H9 (cell line): ENCODE measurements at places on chromosomes 1 and 21.

GRCh38 chr1:231062500-231063270, 22.6 kb upstream of the FAM89A start:
- H3K27me3 ChIP-seq = no peaks in the 10 kb centered on the region
- H3K36me3 ChIP-seq = no peaks in the 10 kb centered on the region; the same call in 2 of the 3 replicates
- H3K4me1 ChIP-seq = no peaks in the 10 kb centered on the region
- no peak for DNase-seq
- no peak overlapping the region for H3K4me3 ChIP-seq

GRCh38 chr1:218401998-218402785, 57.1 kb downstream of the TGFB2 start:
- peaks cover 6% of the 10 kb centered on the region for H3K4me1 ChIP-seq
- no peak overlapping the region for H3K27ac ChIP-seq
- H3K27me3 ChIP-seq = no peaks in the 10 kb centered on the region
- DNase-seq = peak; percentile 28
- H3K4me3 ChIP-seq = no peak overlapping the region

- H3K27me3 ChIP-seq = no peaks in the 10 kb centered on the region
- no peak for DNase-seq
- H3K27ac ChIP-seq = no peak overlapping the region
These were observed 149.2 kb downstream of the NCAM2 start for GRCh38 chr21:21147374-21147745.

DNA sequence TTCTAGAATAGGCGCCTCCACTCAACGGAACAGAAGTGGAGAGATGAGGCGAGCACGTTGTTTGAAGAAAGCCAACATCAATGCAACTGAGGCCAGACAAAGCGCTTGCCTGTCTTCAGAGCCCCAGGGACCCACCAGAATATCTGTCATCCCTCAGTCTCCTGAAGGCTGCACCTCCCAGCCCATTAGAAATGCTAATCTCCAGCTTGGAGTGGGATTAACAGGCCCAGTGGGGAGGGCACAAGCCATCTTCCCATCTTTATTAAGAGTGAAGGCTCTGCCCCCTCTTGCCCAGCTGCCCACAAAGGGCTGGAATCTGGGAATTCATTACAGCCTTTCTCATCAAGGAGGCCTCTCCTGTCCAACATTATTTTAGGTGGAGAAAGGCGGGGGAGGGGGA, 16.8 kb upstream of the CNTN2 start:
- H3K27me3 ChIP-seq = no peaks in the 10 kb centered on the region
- no peak overlapping the region for H3K27ac ChIP-seq
- no peak overlapping the region for H3K4me3 ChIP-seq
- no peak for DNase-seq
- H3K4me1 ChIP-seq = no peaks in the 10 kb centered on the region; the same call in 1 of the 2 replicates

- H3K36me3 ChIP-seq = peaks cover 18% of the 10 kb centered on the region
- no peak overlapping the region for H3K4me3 ChIP-seq
- DNase-seq = no peak
- H3K27ac ChIP-seq = no peak overlapping the region
- H3K4me1 ChIP-seq = no peaks in the 10 kb centered on the region
These were observed 108.7 kb upstream of the ARHGEF16 start for GRCh38 chr1:3345792-3346191.

DNA sequence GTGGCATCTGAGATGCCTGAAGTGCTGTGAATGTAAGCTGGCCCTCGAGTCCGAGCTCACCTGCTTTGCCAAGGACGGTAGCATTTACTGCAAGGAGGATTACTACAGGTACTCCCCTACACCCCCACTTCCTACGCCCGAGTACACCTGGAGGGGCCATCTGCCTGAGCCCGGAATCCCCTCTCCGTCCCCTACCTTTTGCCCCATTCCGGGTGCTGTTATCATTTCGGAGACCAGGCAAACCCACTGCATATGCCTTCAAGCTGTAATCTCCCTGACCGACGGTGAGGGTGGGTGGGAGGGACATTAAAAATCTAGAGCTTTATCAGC, 2.9 kb downstream of the LHX9 start:
- no peak overlapping the region for H3K27ac ChIP-seq
- DNase-seq = no peak
- H3K4me1 ChIP-seq = peaks cover 10% of the 10 kb centered on the region; the same call in 1 of the 2 replicates

DNA sequence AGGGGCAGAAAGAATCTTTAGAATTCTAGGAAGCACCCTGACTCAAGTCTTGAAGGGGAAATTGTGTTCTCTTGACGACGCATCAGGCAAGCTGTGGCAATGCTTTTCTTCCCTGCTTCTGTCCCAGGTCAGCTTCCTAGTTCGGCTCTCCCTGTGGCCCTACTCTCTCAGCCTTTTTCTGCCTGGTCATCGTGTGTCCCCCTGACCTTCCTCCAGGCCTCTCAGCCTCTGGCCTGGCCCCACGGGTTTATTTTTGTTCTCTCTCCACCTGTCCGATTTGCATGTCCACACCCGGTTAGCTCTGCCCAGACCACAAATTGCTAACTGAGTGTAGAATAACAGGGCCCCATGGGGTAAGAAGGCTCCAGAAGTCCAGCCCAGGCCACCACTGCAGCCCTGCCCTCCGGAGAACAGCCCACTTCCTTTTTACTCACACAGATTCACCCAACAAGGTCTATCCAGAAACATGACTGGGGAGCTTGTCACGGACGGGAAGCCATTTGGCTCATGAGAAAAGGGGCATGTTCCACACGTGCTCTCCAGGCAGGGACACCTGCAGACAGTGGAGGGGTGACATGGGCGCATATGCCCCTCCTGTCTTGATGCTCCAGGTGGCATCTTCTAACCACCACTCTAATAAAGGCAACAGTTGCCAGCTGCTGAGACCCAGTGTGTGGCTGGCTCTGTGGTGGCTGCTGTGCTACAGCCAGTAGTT, 9.8 kb downstream of the KCNN3 start:
- no peaks in the 10 kb centered on the region for H3K27me3 ChIP-seq
- H3K36me3 ChIP-seq = no peaks in the 10 kb centered on the region
- peaks cover 3% of the 10 kb centered on the region; the same call in 1 of the 2 replicates for H3K4me1 ChIP-seq

DNA sequence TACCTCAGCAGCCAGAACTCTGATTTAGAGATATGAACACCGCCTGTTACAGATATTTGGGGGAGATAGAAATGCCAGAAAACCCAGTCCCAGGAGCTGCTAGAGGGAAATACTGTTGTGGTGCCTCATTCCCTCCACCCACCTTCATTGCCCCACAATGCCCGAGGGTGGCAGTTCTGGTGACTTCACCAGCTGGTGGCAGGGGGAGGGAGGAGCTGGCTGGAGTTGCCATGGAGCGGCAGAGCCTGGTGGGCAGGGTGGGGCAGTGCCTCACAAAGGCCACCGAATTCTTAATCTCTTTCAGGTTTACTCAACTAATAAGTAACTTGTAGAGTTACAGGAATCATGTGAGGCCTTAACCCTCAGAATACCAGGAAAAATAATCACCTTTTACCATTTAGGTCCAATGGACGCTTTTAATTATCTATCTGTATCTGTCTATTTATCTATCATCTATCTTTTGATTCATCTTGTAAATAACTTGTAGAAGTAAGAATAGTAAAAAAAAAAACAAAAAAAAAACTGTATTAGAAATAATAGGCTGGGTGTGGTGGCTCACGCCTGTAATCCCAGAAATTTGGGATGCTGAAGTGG, 11.7 kb upstream of the S100A11 start:
- peak overlapping the region; percentile 52 for H3K27ac ChIP-seq
- peaks cover 12% of the 10 kb centered on the region; the same call in 1 of the 2 replicates for H3K4me1 ChIP-seq
- peak overlapping the region; percentile 43 for H3K4me3 ChIP-seq
- peak; percentile 78 for DNase-seq
- no peaks in the 10 kb centered on the region for H3K27me3 ChIP-seq
- H3K36me3 ChIP-seq = no peaks in the 10 kb centered on the region

DNA sequence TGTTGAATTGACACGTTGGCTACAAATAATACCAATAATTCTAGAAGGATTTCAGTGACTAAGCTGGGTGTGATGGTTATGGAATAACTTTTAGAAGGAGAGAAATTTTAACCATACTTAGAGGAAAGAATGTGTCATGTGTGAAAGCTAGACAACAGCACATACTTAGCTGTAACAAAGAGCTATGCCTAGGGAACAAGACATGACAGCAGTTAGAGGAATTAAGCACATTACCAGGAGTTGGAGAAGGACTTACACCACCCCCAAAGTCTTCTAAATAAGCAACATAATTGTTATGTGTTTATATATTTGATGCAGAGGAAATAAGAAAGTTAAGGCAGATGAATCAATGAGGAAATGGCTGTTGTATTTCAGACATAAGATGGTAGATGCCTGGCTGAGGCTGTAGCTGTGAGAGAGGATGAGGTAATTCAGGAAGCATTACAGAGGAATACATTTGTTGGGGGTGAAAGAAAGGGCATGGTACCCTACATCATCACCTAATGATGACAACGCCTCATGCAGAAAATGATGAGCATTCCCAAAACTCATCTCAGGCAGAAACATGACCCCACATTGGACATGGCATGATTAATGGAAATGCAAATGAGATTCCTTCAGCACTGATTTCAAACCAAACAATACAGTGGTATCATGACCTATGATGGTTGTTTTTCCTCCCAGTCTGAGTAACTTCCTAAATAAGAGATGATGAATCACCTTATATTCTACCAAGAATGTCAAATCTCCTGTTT, 211.5 kb downstream of the LHX8 start:
- no peaks in the 10 kb centered on the region for H3K27me3 ChIP-seq
- no peaks in the 10 kb centered on the region for H3K4me1 ChIP-seq
- no peak overlapping the region for H3K27ac ChIP-seq
- peaks cover 5% of the 10 kb centered on the region for H3K36me3 ChIP-seq
- no peak overlapping the region for H3K4me3 ChIP-seq

DNA sequence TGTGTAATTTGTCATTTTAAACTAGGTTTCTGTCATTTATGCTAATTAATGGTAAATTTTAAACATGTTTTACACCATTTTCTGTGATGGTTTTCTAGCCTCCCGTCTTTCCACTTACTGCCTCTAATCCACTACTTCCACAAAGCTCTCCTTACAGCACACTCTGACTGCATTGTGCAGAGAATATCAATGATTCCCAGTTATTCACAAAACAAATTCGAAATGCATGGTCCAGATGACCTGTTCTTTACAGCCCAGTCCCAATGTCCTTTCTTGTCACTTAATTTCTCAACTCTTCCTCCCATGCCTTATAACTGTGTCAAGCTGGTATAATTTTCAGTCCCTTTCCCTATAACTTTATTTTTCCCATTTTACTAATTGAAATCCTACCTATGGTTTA, 770.5 kb downstream of the USP25 start:
- no peak for DNase-seq
- H3K27me3 ChIP-seq = no peaks in the 10 kb centered on the region

DNA sequence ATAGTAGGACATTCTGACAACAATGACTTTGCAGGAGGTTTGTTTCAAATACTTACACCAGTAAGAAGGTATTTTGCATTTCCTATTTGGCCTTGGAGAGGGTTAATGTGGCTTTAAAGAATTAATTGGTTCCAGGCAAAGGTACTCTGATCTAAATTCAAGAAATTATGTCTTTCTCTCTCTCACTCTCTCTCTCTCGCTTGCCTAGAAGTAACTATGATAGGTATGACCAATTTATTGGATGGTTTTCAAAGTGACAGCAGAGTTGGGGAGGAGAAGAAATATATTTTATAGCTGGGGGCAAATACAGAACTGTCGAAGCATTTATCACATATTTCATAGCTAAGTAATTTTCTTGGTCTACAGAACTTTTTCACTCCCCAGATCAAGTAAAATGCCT, 116.0 kb downstream of the ATP6V1G3 start:
- H3K4me1 ChIP-seq = no peaks in the 10 kb centered on the region
- H3K36me3 ChIP-seq = no peaks in the 10 kb centered on the region
- no peaks in the 10 kb centered on the region for H3K27me3 ChIP-seq
- no peak overlapping the region for H3K4me3 ChIP-seq
- DNase-seq = no peak

DNA sequence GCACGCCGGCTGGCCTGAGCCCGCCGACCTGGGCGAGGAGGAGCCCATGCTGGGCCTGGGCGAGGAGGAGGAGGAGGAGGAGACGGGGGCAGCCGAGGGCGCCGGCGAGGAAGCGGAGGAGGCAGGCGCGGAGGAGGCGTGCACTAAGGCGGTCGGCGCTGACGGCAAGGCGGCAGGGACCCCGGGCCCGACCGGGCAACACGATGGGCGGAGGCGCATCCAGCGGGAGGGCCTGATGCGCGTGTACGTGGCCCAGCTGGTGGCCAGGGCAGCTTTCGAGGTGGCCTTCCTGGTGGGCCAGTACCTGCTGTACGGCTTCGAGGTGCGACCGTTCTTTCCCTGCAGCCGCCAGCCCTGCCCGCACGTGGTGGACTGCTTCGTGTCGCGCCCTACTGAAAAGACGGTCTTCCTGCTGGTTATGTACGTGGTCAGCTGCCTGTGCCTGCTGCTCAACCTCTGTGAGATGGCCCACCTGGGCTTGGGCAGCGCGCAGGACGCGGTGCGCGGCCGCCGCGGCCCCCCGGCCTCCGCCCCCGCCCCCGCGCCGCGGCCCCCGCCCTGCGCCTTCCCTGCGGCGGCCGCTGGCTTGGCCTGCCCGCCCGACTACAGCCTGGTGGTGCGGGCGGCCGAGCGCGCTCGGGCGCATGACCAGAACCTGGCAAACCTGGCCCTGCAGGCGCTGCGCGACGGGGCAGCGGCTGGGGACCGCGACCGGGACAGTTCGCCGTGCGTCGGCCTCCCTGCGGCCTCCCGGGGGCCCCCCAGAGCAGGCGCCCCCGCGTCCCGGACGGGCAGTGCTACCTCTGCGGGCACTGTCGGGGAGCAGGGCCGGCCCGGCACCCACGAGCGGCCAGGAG, 7.2 kb upstream of the IBA57 start:
- no peaks in the 10 kb centered on the region; the same call in 1 of the 2 replicates for H3K27me3 ChIP-seq
- no peak overlapping the region for H3K4me3 ChIP-seq
- no peaks in the 10 kb centered on the region; the same call in 1 of the 2 replicates for H3K4me1 ChIP-seq

- H3K27ac ChIP-seq = no peak overlapping the region
- H3K4me1 ChIP-seq = peaks cover 5% of the 10 kb centered on the region; the same call in 1 of the 2 replicates
- peaks cover 12% of the 10 kb centered on the region; the same call in 2 of the 3 replicates for H3K36me3 ChIP-seq
These were observed 911 bp downstream of the GNB1 start for GRCh38 chr1:1889847-1890505.

GRCh38 chr1:27931184-27931583, 3.6 kb upstream of the SMPDL3B start:
- no peak overlapping the region for H3K27ac ChIP-seq
- peaks cover 9% of the 10 kb centered on the region; the same call in 1 of the 2 replicates for H3K4me1 ChIP-seq
- H3K27me3 ChIP-seq = no peaks in the 10 kb centered on the region
- no peak overlapping the region for H3K4me3 ChIP-seq

DNA sequence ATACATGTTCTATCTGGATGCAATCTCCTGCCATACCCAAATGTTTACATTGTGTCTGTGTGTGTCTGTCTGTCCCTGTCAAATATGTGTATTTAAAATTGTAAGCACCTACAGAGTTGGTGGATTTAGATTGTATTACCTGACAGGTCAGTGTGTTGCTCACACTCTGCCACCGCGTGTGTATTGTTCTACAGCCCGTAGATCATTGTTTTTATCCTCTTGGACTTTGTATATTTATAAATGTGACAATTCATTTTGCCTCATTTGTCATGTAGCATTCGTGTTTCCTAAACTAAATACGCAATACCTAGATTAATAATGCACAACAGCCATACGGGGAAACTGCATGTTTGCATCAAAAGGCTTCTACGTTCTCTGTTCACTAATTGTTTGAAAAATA, 634 bp downstream of the ALG14 start:
- no peak overlapping the region for H3K27ac ChIP-seq
- no peak for DNase-seq
